ENCODE measurements at places on chromosomes 13 and 19. TPM values are rescaled to one million over a fixed set of nuclear protein-coding genes. Genes with fewer than 3 reads are reported as not detected.

GJA3 gene
- total RNA-seq = not detected

ZNF333 gene
- total RNA-seq = 10.1 TPM

ZNF708 gene
- 12.7 TPM for total RNA-seq

PNMA8B gene
- total RNA-seq = 0.80 TPM

DMKN gene
- total RNA-seq = 18.1 TPM

VPS36 gene
- total RNA-seq = 35.2 TPM

ADGRE1 gene
- 0.16 TPM for total RNA-seq

DNA sequence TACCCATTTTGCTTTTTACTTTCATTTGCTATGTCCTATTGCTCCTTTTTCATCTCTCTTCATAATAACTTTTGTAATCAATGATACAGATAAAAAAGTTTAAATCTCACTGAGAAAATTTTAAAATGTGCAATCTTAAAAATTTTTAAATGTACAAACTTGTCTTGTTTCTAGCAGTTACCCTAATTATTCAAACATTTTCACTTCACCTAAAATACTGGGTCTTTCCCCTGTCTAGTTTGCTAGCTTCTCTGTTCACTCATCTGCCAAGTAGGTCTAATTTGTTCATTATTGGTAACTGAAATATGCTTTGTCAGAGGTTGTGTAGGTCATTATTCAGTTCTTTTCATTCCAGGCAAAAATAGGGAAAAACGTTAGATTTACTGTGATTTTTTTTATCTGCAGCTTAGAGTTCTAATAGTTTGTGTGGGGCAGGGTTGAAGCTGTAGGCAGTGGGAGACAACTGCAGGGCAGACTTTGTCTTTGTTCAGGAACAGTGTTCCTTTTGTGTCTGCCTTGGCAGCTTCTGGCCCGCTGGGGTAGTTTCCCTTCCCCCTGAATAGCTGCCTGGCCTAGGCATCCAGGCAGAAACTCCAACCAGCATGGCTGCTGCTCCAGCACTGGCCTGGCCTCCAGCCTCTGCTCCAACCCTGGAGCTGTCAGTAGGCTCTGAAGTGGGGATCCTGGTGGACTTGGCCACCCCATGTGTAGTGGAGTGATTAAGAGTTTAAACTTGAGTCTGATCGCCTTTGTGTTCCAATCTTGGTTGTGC is 48.5 kb downstream of the WDFY2 start:
- no peak overlapping the region for H3K4me3 ChIP-seq
- H3K27me3 ChIP-seq = no peaks in the 10 kb centered on the region
- no peaks in the 10 kb centered on the region for H3K36me3 ChIP-seq
- H3K4me1 ChIP-seq = no peaks in the 10 kb centered on the region

- no peaks in the 10 kb centered on the region for H3K36me3 ChIP-seq
- no peaks in the 10 kb centered on the region for H3K4me1 ChIP-seq
- DNase-seq = no peak
Observed at GRCh38 chr13:28171266-28171665, 32.9 kb downstream of the PAN3 start.

DNA sequence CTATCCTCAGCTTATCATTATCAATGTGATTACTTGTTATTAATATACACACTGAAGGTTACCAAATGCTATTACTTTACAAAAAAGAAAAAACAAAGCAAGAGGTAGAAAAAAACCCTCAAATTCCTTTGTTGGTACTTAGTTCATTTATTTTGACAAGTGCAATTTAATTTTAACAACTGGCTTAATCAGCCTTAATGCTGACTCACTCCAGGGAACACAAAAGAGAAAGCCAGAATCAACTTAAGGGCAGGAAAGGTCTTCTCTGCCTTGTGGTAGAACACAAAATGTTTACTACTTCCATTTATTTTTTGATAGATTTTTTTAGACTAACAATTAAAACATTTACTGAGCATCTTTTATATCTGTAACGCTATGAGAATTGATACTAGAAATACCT is 417.1 kb downstream of the PCDH17 start:
- no peak for DNase-seq
- no peak overlapping the region for H3K4me3 ChIP-seq
- H3K4me1 ChIP-seq = no peaks in the 10 kb centered on the region

DNA sequence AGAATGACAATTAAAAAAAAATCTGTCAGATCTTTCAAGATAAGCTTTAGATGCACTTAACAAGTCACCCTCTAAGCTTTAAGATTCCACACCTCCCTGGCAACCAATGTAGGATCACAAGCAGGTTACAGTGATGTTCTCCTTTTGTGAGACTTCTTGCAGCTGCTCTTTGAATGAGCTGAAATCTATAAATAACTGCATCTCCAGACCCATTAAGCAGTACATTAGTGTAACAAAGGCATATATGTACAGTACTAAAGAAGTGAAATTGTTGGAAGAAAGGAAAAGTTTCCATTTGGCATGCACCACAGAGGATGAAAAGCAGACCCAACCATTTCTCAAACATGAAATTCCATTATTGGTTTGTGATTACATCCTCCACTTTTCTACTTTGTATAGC is 364.7 kb downstream of the ENOX1 start:
- no peak overlapping the region for H3K4me3 ChIP-seq
- H3K4me1 ChIP-seq = no peaks in the 10 kb centered on the region
- no peaks in the 10 kb centered on the region for H3K36me3 ChIP-seq
- H3K27ac ChIP-seq = no peak overlapping the region
- H3K27me3 ChIP-seq = no peaks in the 10 kb centered on the region

- H3K36me3 ChIP-seq = no peaks in the 10 kb centered on the region
- no peaks in the 10 kb centered on the region for H3K27me3 ChIP-seq
- no peak overlapping the region for H3K4me3 ChIP-seq
- no peak for DNase-seq
- H3K4me1 ChIP-seq = peaks cover 29% of the 10 kb centered on the region
Observed at GRCh38 chr19:19388568-19389555, 16.6 kb upstream of the GATAD2A start.

- DNase-seq = no peak
- no peak overlapping the region for H3K27ac ChIP-seq
- H3K4me1 ChIP-seq = no peaks in the 10 kb centered on the region
- no peak overlapping the region for H3K4me3 ChIP-seq
Observed at GRCh38 chr13:113776231-113777125, 17.5 kb downstream of the TMEM255B start.

DNA sequence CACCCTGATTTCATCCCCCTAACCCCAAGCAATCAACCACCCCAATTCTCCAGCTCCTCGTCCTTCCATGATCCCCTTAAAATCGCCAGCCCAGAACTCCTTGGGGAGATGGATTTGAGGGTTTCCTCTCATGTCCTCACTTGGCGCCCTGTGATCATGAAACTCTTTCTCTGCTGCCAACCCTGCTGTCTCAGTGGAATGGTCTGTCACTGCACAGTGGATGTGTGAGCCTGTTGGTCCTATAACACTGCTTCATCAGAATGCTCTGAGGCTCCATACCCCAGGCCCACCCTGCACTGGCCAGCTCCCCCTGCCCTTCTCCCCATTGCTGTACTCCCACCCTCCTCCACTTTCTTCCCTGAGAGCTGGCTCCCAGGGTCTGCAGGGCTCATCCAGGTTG is 12.6 kb upstream of the ZNF792 start:
- DNase-seq = no peak
- H3K27me3 ChIP-seq = no peaks in the 10 kb centered on the region
- H3K27ac ChIP-seq = no peak overlapping the region

DNA sequence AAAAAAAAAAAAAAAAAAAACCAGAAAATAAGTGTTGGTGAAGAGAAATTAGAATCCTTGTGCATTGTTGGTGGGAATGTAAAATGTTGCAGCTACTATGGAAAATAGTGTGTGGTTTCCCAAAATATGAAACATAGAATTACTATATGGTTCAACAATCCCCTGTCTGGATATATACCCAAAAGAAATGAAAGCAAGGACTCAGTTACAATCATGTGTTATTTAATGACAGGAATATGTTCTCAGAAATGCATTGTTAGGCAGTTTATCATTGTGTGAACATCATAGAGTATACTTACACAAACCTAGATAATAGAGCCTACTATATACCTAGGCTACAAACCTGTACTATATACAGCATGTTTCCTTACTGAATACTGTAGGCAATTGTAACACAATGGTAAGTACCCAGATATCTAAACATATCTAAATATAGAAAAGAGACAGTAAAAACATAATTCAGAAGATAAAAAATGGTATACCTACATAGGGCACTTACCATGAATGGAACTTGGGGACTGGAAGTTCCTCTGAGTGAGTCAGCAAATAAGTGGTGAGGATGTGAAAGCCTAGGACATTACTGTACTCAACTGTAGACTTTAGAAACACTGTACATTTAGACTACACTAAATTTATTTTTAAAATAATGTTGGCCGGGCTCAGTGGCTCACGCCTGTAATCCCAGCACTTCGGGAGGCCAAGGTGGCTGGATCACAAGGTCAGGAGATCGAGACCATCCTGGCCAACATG is 25.7 kb upstream of the SLC7A1 start:
- H3K27me3 ChIP-seq = peaks cover under 1% of the 10 kb centered on the region
- no peak overlapping the region for H3K27ac ChIP-seq
- no peak for DNase-seq
- H3K4me3 ChIP-seq = no peak overlapping the region
- no peaks in the 10 kb centered on the region for H3K4me1 ChIP-seq
- H3K36me3 ChIP-seq = no peaks in the 10 kb centered on the region

DNA sequence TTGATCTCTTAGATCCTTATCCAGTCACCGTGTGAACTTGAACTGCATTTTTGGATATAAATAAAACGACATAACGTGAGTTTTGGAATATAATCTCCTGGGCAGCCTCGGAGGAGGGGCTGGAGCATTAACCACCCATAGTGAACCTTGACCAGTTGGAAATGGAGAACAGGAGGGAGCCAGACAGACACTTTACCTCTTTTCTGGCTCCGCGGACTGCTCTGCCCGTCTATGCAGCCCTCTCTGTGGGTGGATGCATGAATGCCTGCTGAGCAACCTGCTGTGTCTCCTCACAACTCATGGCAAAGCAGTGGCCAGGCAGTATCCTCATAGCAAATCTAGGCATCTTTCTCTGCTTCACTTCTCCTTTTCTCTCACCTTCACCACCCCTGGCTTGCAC is 10.5 kb upstream of the COG3 start:
- H3K27me3 ChIP-seq = no peaks in the 10 kb centered on the region
- DNase-seq = no peak
- H3K4me3 ChIP-seq = no peak overlapping the region
- H3K36me3 ChIP-seq = no peaks in the 10 kb centered on the region

- no peaks in the 10 kb centered on the region for H3K27me3 ChIP-seq
- no peaks in the 10 kb centered on the region for H3K36me3 ChIP-seq
- H3K27ac ChIP-seq = no peak overlapping the region
- DNase-seq = no peak
- no peaks in the 10 kb centered on the region for H3K4me1 ChIP-seq
Observed at GRCh38 chr13:40273253-40274025, 393.0 kb downstream of the FOXO1 start.

DNA sequence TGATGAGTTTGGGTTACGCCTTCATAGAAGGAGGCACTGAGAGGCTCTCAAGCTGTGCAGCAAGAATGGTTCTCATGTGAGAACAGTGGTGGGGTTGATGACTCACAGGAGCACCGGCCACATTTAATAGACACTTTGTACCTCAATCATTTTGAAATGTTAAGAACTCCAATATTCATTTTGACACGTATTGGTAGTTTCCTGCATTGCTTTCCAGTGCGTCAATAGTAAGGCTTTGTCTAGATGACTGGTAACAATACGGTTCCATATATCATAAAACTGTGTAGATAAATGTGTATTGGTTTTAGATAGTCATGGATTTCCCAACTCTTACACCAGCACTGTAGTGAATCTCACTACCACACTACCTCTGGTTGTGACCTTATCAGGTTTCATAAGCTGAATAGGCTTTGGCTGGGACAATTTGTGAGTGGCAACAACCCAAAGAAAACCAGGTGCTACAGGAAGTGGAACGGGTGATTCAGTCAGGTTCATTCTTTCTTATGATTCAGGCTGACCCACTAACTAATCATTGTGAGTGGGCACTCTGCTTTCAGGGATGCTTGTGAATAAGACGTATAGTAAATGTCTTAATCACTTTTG is 362.6 kb downstream of the KLF5 start:
- no peaks in the 10 kb centered on the region for H3K27me3 ChIP-seq
- peaks cover 4% of the 10 kb centered on the region for H3K4me1 ChIP-seq
- no peaks in the 10 kb centered on the region for H3K36me3 ChIP-seq

DNA sequence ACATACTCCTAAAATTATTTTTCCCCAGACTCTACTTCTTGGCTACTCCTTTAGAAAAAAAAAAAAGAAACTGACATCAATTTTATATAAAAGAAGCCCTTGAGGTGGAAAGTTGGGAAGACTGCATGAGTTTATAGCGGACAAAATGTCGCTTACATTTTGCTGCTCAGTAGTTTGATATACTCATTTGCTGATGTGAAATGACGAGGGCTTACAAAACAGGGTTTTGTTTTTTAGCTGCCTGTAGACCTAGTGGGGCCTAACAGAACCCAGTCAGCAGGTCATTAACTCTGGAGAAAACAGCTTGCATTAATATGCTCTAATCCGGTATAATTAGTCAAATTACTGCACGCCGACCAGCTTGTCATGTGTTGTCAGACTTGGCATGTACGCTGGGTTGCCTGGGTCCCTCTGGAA is 37.6 kb upstream of the MAB21L1 start:
- no peak for DNase-seq
- H3K4me3 ChIP-seq = no peak overlapping the region
- no peaks in the 10 kb centered on the region for H3K4me1 ChIP-seq
- no peak overlapping the region for H3K27ac ChIP-seq

DNA sequence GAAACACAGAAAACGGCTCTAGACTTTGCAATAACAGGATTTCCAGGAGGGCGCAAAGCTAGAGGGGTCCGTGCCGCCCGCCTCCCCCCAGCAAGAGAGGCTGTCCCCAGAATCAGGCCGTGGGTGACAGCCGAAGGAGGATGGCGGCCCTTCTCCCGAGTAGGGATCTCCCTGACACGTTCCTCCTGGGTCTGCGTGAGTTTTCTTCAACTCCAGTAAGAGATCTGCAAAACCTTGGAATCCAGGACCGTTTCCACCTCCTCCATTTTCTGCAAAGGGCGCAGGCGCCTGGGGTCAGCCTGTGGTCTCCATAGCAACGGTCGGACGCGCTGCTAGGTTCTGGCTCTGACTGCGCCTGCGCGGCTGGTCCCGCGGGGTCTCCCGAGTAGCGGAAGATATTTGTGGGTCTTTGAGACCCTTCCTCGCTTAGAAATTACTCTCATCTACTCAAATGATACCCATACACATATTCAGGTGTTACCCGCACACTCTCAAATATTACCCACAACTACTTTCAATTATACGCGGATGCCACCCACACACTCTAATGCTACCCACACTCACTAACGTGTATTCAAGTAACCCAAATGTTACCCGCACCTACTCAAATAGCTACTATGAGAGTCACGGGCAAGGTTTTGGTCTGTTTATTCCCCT is 2.1 kb downstream of the PNMA8C start:
- peak overlapping the region; percentile 54 for H3K27ac ChIP-seq
- peaks cover 3% of the 10 kb centered on the region for H3K4me1 ChIP-seq
- H3K36me3 ChIP-seq = no peaks in the 10 kb centered on the region
- peak; percentile 46 for DNase-seq
- peaks cover 77% of the 10 kb centered on the region for H3K27me3 ChIP-seq
- H3K4me3 ChIP-seq = peak overlapping the region; percentile 35

- H3K4me1 ChIP-seq = no peaks in the 10 kb centered on the region
- H3K27ac ChIP-seq = no peak overlapping the region
- DNase-seq = no peak
- no peaks in the 10 kb centered on the region for H3K27me3 ChIP-seq
- H3K36me3 ChIP-seq = no peaks in the 10 kb centered on the region
Observed at GRCh38 chr19:7645656-7646425, 8.9 kb downstream of the STXBP2 start.

Data from transverse colon (tissue), 4 donors.